ENCODE measurements at places on chromosomes 11 and 22. TPM values are rescaled to one million over a fixed set of nuclear protein-coding genes. Genes with fewer than 3 reads are reported as not detected.
A peak's percentile ranks its signal among the peaks of the same experiment; 100 is the strongest.

Gene MPZL3
- total RNA-seq = 2.0 TPM

DNA sequence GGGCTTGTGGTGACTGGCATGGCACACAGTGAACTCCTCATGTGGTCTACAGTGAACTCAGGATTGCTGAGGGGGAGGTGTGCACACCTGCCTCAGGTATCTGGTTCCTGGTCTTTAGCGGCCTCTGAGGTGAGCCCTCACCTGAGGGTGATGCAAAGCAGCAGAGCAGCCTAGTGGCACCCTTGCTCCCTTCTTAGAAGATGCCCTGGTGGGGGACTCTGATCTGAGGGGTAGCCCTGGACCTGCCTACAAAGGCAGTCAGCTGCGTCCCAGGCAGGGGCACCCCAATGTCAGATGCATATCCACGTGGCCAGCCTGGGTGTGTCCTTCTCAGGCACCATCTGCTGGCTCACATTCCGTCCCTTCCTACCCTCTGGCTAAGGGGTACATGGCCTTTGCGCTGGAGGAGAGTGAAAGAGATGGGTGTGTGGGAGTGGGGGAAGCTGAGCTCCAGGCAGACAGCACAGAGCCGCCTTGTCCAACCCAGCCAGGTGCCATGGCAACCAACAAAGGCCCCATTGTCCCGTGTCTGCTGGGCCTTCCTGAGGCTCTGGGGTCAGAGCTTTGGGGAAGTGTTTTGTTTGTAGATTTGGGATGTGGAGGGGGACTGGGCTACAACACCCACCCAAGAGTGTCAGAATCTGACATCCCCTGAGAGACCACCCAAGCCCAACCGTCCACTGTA lies 5.8 kb downstream of the PLEKHB1 start:
- DNase-seq = no peak
- no peak overlapping the region for H3K4me3 ChIP-seq
- no peak overlapping the region for H3K27ac ChIP-seq
- no peaks in the 10 kb centered on the region for H3K27me3 ChIP-seq

Gene HTR3B
- not detected for total RNA-seq

Gene SLC39A13
- 79.8 TPM for total RNA-seq

Gene CLTCL1
- total RNA-seq = 19.1 TPM

- H3K4me3 ChIP-seq = no peak overlapping the region
These were observed 12.7 kb downstream of the C11orf91 start for GRCh38 chr11:33687733-33688479.

Gene FGF3
- total RNA-seq = not detected

DNA sequence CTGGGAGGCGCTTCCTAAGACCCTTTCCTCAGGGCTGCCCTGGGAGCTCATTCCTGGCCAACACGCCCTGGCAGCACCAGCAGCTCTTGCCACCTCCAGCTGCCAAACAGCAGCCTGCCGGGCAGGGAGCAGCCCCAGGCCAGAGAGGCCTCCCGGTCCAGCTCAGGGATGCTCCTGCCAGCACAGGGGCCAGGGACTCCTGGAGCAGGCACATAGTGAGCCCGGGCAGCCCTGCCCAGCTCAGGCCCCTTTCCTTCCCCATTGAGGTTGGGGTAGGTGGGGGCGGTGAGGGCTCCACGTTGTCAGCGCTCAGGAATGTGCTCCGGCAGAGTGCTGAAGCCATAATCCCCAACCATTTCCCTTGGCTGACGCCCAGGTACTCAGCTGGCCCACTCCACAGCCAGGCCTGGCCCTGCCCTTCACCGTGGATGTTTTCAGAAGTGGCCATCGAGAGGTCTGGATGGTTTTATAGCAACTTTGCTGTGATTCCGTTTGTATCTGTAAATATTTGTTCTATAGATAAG lies 7.6 kb downstream of the SLC39A13 start:
- no peak overlapping the region for H3K4me3 ChIP-seq
- peak overlapping the region; percentile 80 for H3K27ac ChIP-seq
- no peaks in the 10 kb centered on the region for H3K4me1 ChIP-seq

Gene NXPE1
- total RNA-seq = not detected

Gene MAPK8IP1
- total RNA-seq = 7.3 TPM

- H3K4me1 ChIP-seq = no peaks in the 10 kb centered on the region
- H3K4me3 ChIP-seq = no peak overlapping the region
- H3K36me3 ChIP-seq = no peaks in the 10 kb centered on the region
- no peaks in the 10 kb centered on the region for H3K27me3 ChIP-seq
These were observed 259.5 kb downstream of the CADM1 start for GRCh38 chr11:115244758-115245157.

DNA sequence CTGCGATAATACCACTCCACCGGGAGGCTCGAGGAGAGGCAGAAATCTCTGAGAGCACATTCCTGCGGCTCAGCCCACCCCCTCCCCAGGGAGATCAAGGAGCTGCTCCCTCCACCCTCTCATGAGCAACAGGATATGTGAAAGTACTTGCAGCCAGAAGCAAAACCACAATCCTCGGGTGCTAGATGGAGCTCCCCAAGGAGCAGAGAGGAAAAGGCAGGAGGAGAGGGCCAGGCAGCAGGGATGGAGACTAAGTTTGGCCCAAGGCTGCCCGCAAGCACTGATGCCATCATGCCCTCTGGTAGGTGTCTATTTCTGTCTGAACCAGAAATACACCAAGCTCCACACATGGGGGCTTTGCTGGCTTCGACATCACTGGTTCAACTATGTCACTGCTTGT lies 22.3 kb downstream of the VPS37C start:
- no peaks in the 10 kb centered on the region for H3K27me3 ChIP-seq
- H3K4me3 ChIP-seq = no peak overlapping the region

DNA sequence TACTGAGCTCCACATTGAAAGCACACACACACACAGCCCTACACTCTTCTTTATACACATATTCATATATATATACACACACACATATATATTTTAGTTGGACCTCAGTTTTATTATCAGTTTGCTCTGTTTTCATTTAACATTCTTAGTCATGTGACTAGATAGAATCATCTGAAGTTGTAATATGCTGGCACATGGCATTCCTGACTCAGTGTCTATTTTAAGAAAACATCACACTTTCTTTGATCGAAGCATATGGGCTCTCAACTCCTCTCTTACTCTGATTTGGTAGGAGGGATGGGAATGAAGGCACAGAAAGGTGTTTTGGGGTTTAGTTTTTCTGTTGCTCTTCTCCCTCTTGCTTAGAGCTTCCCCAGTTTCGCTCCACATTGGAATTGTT lies 24.8 kb downstream of the AMOTL1 start:
- no peak for DNase-seq
- H3K36me3 ChIP-seq = no peaks in the 10 kb centered on the region
- no peaks in the 10 kb centered on the region for H3K27me3 ChIP-seq
- no peak overlapping the region for H3K4me3 ChIP-seq

DNA sequence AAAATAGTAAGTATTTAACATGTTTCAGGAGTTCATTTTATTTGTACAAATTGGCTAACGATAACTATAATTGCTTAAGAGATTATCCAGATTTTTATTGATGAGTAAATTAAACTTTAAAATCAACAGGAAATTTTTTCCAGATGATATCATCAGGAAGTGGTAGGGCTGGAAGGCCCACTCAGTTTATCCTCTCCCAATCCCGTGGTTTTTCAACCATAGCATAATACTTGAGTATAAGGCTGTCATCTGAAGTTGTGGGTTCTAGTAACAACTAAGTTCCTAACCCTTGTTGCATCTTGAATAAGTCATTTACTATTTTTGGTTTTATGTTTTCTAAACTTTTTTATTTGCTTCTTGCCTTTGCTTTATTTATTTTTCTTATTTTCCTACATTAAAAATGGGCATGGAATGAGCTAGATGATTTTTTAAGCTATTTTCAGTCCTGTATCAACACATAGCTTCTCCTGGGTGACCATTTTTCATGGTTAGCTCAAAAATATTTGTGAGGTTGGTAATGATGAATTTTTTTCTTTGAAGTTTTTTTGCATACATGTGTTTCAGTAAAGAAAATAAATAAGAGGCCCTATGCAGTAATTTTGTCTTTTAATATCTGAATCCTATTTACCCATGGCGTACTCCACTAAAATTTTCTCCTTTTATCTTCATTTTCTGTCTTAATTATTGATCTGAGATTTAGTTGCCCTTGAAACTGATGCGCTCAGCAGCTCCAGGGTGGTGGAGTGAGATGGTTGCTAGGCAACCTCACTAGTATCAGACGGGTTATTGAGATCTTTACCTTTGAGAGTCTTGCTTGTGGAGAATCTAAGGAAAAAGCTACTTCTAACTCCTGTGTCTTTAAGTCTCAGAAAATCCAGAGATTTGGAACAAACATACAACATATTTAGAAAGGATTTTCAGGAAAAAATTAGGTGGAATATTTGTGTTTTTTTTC lies 452.0 kb upstream of the CCDC179 start:
- no peak for DNase-seq
- H3K36me3 ChIP-seq = no peaks in the 10 kb centered on the region
- H3K4me1 ChIP-seq = no peaks in the 10 kb centered on the region
- H3K4me3 ChIP-seq = no peak overlapping the region
- H3K27ac ChIP-seq = no peak overlapping the region

- H3K27ac ChIP-seq = no peak overlapping the region
- H3K4me1 ChIP-seq = no peaks in the 10 kb centered on the region
- H3K36me3 ChIP-seq = no peaks in the 10 kb centered on the region
These were observed 933 bp downstream of the BRSK2 start for GRCh38 chr11:1390569-1391164.

Gene OR5B21
- not detected for total RNA-seq

- H3K36me3 ChIP-seq = no peaks in the 10 kb centered on the region
- no peak overlapping the region for H3K4me3 ChIP-seq
- H3K27me3 ChIP-seq = no peaks in the 10 kb centered on the region
These were observed 30.3 kb downstream of the VSIG10L2 start for GRCh38 chr11:125976156-125976555.

Gene GAL
- not detected for total RNA-seq

DNA sequence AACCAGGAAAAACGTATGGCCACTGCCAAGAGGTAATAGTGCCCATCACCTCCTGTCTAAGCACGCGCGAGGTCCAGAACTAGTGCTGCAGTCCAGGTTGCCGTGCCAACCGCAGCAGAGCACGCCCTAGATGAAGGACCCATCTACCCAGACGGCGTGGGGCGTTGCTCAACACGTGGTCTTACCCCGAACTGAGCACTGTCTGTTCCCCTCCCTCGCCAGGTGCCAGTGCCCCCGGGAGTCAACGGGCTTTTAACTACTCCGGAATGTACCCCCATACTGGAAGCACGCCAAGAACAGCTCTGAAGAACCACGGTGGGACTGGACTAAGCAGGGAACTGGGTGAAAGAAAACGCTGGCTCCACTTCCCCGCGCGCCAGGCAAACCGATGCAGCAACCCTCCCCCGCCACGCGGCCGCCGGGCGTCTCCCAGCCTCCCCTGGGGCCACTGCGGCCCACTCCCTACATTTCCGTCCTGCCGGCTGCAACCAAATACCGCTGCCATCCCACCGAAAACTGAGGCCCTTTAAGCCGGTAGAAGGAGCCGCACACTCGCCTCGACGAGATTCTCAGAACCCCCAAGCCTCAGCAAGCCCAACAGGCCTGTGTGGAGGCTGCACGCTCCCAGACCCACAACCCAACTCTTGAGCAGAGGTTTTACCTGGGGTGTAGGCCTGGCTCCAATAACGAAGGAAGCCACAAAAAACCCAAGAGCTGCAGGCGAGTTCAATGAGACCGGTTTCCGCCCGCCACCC lies at the start of gene HSPA8:
Gene HSPA8 (minus strand): TSS at position 734 of the 755 bp plus-strand sequence. CDS start 812 bp downstream, outside the sequence.
- peak within 1 kb of the TSS; percentile 100 for H3K27ac ChIP-seq
- peak; percentile 79 for DNase-seq
- H3K4me3 ChIP-seq = peak within 1 kb of the TSS; percentile 93
- H3K36me3 ChIP-seq = peaks cover 46% of the 10 kb centered on the region
- H3K27me3 ChIP-seq = no peaks in the 10 kb centered on the region

Gene PNPLA3
- total RNA-seq = 0.16 TPM

Gene CYTH4
- 1.5 TPM for total RNA-seq

GRCh38 chr22:45752036-45752435 lies 80.4 kb downstream of the ATXN10 start:
- DNase-seq = no peak
- H3K4me1 ChIP-seq = peaks cover 9% of the 10 kb centered on the region
- no peak overlapping the region for H3K27ac ChIP-seq
- no peaks in the 10 kb centered on the region for H3K27me3 ChIP-seq
- H3K4me3 ChIP-seq = no peak overlapping the region
- peaks cover 9% of the 10 kb centered on the region for H3K36me3 ChIP-seq

- peaks cover 17% of the 10 kb centered on the region for H3K36me3 ChIP-seq
- H3K27ac ChIP-seq = no peak overlapping the region
- no peaks in the 10 kb centered on the region for H3K27me3 ChIP-seq
- H3K4me1 ChIP-seq = no peaks in the 10 kb centered on the region
- H3K4me3 ChIP-seq = peak overlapping the region; percentile 69
These were observed 1.4 kb downstream of the GNB1L start for GRCh38 chr22:19853058-19853878.

DNA sequence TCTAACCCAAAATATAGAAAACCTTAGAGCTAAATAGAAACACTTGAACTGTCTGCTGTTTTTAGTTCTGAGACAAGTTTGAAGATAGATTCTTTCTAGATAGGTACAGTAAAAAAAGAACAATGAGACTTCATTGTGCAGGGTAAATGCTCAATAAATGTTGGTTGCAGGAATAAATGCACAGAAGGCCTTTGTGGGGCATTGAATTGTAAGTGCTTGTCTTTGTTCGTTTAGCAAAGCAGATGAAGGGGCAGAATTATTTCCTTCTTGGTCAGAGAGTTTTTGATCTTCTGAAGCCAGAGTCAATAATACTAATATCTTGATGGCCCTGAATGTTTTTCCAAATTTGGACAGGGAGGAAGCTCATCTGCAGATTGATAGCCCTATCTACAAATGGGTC lies 340.4 kb downstream of the OPCML start:
- no peaks in the 10 kb centered on the region for H3K4me1 ChIP-seq
- H3K27ac ChIP-seq = no peak overlapping the region
- no peaks in the 10 kb centered on the region for H3K27me3 ChIP-seq
- no peak for DNase-seq

- H3K4me3 ChIP-seq = no peak overlapping the region
- H3K4me1 ChIP-seq = no peaks in the 10 kb centered on the region
- H3K36me3 ChIP-seq = no peaks in the 10 kb centered on the region
- H3K27me3 ChIP-seq = no peaks in the 10 kb centered on the region
These were observed 14.0 kb upstream of the PARVA start for GRCh38 chr11:12363373-12363772.

DNA sequence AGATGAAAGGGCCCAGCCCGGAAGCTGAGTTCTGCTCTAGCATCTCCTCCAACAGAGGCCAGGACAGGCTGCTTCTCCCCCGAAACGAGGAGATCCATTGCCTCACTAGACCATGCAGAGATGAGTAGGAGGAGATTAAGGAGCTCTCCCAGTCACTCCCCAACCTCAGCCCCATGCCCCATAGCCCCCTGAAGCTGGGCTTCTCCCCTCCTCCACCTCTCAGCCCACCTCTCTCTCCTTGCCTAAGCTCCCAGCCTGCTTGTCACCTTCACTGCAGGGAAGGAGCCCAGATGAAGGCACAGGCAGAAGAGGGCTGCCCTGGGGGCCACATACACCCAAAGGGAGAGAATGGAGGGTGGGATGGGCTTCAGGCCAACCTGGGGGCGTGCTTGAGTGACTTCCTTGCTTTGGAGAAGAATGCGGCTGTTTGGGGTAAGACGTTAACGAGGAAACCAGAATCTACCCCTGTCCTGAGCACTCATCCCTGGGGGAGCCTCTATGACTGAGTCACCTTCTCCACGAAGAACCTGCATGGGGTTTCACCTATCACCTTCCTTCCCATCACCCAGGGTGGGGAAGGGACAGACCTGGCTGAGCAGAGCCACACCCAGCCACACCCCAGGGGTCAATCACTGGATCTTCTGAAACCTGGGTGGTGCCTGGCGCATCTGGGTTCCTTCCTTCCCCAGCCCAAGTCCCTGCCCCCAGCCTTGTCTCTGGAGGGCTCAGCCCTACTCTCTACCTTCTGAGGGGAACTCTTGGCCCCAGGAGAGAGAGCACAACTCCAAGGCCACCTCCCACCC lies 11.6 kb upstream of the GNAZ start:
- no peak overlapping the region for H3K27ac ChIP-seq
- peak; percentile 47 for DNase-seq
- no peaks in the 10 kb centered on the region for H3K36me3 ChIP-seq
- H3K27me3 ChIP-seq = no peaks in the 10 kb centered on the region

Gene HMOX1
- 11.1 TPM for total RNA-seq

Gene C11orf21
- 11.9 TPM for total RNA-seq
